ENCODE measurements at places on chromosomes 12 and 14. TPM values are rescaled to one million over a fixed set of nuclear protein-coding genes. Genes with fewer than 3 reads are reported as not detected.
A peak's percentile ranks its signal among the peaks of the same experiment; 100 is the strongest.

DNA sequence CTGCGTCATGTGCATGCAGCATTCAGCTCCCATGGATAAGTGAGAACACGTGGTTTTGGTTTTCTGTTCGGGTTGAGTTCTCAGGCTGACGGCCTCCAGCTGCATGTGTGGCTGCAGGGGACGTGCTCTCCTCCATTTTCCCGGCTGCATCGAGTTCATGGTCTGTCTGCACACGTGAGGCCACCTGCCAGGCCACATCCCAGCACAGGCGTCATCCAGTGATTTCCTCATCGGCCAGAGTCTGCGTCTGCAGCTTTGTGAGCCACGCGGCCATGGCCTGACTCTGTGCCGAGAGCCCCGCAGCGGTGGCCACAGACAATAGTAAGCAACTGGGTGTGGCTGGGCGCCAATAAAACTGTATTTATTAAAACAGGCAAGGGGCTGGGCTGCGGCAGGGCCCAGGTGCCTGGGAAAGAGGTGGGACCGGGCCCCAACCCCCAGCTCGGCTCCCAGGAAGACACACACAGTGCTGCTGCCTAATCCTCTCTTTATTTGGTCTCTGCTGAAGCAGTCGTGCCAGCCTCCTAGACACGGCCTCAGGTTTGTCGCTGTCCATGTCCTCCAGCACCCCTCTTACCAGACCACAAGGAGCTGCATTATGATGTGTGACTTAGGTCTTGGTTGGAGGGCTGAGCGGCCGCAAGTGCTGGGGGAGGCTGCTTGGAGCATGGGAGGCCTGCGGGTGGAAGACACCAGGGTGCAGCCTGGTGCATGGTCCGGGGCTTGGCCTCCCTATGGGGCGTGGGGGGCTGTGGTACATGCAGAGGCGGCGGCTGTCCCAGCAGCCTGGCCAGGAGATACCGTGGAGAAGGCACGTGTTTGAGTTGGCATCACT is 52.0 kb downstream of the NOC4L start:
- DNase-seq = no peak

- DNase-seq = no peak
Observed at GRCh38 chr12:21434699-21435098, 2.8 kb upstream of the PYROXD1 start.

GRCh38 chr12:46304070-46304469 is 35.2 kb upstream of the SLC38A1 start:
- DNase-seq = peak; percentile 48

Gene RERG
- 33.7 TPM for total RNA-seq

GRCh38 chr12:58764100-58764953 is 156.0 kb downstream of the LRIG3 start:
- no peak for DNase-seq

Gene ACACB
- total RNA-seq = 27.9 TPM

DNA sequence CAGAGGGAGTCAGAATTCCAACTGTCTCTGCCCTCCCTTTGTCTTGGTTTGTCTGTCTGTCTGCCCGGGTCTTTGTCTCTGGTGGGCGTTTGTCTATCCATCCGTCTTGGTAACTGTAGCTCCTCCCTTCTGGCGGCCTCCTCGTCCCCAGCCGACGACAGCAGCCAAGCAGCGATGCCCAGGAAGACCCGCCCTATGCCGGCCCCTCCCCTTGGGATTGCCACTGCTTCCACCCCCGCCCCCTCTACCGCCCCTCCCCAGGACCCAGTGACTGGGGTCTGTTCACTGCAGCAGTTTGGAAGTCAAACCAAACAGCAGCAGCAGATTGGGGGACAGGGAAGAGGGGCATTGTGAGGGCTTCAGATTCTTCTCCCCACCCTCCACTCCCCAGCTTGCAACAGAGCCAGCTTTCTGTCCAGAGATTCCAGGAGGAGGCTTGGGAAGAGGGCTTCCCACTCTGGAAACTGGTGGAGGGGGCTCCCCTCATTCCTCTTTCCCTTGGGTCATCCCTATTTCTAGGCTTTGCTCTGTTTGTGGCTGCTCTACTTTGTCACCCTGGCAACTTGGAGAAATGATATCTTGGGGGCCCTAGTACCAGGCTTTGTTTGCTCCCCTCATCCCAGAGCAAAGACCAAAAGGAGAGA is 2.4 kb upstream of the RARG start:
- DNase-seq = peak; percentile 64
